ENCODE measurements at places on chromosomes 5 and 9.

GRCh38 chr9:23850242-23850689, 24.2 kb upstream of the ELAVL2 start:
- DNase-seq: no peak

GRCh38 chr5:135861641-135862040, 27.2 kb downstream of the SLC25A48 start:
- DNase-seq: no peak

DNA sequence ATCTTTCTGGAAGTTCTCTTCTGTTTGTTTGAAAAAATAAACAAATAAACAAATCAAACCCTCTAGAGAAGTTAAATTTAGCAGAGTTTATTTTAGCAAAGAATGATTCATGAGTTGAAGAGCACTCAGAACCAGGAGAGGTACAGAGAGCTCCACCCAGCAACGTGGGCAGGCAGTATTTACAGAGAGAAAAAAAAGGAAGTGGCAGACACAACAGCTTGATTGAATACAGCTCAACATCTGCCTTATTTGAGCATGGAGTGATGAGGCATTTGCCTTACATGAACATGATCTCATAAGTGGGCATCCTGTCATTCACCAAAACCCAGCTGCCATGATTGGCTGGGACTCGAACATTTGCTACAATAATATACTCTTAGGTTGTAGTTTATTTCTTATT, 381.6 kb upstream of the ADAMTS16 start:
- no peak for DNase-seq

DNA sequence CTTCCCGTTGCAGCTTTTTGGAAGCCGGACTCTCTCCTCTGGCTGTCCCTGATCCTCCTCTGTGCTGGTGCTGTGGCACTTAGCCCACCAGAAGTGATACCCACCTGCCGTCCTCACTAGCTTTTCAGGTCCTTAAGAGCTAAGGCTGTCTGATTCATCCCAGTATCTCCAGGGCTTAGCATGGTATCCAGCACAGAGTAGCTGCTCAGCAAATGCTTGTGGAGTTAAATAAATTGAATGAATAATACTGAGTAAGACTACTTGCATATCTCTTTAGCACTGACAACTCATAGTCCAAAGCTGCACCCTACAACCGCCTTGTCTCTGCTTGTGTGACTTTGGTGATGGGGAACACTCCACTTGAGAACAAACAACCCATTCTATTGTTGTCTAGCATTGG, 7.7 kb upstream of the XPA start:
- DNase-seq: no peak

DNA sequence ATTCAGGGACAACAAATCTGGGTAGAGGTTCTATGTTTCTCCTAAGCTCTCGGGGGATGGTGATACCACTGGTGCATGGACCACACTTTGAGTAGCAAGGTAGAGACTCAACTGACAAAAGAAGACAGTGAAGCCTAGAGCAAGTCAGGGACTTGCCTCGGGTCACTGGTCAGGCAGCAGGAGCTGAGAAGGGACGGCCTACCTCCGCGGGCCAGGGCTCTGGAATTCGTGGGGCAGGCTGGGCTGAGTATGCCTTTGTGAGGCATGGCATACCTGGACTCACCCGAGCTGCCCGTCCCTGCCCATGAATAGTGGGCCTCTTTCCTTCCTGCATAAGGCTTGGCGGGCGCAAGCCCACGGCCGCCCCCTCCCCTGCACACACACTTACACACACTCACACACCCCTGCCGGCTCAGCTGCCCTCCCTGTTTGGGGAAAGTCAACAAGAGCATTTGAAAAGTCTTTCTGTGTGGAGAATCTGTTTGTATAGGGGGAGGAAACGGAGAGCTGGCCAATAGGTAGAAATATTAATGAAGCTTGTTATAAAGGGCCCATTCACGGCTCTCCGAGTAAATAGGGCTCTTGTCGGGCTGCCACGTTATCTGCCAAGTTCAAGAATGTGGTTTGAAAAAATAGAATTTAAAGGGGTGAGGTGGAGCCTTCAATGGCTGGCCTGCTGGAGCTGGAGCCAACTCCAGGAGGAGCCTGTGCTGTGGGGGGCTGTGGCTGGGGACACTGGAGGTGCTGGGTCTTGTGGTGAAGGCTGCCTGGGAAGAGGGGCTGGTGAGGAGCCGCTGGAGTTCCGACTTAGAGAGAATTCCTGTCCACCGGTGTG, 19.1 kb upstream of the KIF12 start:
- peak; percentile 12 for DNase-seq

DNA sequence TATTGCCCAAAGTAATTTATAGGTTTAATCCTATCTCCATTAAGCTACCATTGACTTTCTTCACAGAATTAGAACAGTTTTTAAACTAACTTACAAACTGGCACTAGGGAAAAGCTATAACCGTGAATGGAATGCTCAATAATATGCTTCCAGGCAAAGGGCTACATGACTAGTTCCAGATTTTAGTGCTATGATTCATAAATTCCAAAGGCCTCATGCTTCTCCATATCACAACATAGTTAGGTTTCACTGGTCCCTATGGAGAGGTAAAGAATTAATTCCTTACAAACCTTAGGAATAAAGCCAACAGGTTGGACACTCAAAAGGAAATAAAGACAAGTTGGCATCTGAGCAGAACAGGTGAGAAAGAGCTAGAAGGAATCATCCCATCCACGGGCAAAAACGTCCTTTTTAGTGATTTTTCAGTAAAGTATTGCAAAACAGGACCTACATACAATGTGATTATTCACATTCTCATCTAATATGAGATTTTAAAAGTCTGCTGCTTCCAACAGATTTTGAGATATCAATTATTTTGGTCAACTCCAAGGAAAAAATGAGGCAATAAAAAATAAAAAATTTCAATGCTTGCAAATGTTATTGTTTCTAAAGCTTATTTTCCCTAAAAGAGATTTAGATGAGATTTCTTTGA, 97.0 kb upstream of the TARS1 start:
- DNase-seq: no peak

- no peak for DNase-seq
These were observed 153.2 kb downstream of the MED27 start for GRCh38 chr9:131926360-131926922.

DNA sequence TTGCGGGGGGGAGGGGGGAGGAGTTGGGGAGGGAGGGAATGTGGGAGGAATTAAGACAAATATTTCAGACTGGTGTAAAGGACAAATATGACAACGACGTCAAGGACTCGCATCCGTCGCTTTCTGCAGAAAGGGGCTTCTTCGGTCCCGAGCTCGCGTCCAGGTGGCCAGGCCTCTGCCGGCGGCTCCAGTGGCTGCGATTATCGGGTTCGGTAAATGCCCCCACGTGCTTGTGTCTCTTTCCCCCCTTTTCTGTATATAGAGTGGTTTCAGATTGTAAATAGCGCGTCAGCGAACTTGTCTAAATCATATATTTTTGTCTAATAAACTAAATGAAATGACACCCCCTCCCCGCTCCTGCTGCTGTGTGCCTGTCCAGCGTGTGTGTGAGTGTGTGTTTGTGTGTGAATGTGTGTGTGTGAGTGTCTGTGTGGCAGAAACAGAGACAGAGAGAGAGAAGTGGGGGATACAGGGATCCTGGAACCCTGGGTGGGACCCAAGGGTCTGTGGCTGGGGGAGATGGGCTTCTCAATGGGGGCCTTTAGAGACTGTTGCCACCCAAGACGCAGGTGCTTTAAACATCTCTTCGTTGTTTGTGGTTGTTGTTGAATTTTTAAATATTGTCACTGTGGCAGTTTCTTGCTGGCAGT, 5.6 kb downstream of the IRX1 start:
- DNase-seq: no peak

- no peak for DNase-seq
These were observed 59.8 kb downstream of the PTCD2 start for GRCh38 chr5:72379936-72380335.

DNA sequence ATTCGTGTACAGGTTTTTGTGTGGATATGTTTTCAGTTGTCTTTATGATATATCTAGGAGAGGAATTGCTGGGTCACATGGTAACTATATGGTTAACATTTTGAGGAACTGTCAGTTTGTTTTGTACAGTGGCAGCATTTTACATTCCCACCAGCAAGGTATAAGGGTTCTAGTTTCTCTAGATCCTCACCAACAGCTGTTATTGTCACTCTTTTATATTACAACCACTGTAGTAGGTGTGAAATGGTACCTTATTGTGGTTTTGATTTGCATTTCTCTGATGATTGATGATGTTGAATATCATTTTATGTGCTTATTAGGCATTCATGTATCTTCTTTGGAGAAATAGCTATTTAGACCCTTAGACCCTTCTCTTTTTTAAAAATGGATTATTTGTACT, 82.9 kb downstream of the CCDC171 start:
- no peak for DNase-seq

DNA sequence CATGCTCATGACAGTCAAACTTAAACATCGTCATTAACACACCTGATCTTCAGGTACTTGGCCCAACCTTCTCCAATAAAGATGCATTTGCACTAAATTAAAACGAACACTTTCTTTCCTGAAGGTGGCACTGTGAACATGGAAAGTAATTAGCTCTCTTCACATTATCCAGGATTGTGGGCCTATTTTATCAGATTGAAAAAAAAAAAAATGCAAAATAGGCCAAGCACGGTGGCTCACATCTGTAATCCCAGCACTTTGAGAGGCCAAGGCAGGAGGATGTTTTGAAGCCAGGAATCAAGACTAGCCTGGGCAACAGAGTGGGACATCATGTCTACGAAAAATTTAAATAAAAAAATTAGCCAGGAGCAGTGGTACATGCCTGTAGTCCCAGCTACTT, 14.4 kb upstream of the CDC20B start:
- peak; percentile 0 for DNase-seq

GRCh38 chr5:148957591-148958202, 105.2 kb downstream of the SH3TC2 start:
- no peak for DNase-seq

DNA sequence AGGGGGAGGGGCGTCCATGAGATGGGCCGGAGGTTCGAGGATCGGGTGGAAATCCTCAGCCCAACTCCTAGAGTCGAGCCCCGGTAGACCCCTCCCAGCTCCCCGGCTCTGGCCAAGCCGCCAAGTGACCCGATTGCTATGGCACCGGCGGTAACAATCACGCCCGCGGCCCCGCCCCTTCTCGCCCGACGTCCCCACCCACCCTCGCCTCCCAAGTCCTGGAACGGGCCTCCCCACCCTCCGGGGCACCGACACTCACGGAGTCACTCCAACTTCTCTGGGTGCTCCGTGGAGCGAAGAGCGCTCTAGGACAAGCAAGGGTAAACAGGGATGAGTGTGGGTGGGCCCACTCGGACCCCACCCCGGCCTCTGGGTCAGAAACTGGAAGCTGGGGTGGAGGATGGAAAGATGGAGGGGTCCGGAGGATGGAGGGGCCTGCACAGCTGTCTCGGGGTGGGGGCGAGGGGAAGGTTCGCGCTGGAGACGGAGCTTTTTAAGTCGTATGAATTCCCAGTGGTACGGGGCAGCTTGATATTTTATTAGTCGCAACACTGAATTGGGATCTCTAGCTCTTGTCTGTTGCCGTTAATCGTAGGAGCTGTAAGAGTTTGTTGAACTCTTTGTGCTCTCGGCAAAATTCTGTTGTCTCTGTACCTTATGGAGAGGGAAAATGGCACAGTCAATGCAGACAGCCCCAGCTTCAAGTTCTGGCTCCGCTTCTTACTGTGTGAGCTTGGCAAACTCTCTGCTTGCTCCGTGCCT, at the start of gene SPACA9:
TSS of gene SPACA9 (plus strand) at position 204 of the 762 bp plus-strand sequence. CDS start 5,050 bp downstream, outside the sequence.
- DNase-seq: no peak

GRCh38 chr9:12054235-12054634, 639.0 kb upstream of the TYRP1 start:
- DNase-seq: no peak

GRCh38 chr9:16028548-16028947, 475.7 kb downstream of the CCDC171 start:
- DNase-seq: no peak

DNA sequence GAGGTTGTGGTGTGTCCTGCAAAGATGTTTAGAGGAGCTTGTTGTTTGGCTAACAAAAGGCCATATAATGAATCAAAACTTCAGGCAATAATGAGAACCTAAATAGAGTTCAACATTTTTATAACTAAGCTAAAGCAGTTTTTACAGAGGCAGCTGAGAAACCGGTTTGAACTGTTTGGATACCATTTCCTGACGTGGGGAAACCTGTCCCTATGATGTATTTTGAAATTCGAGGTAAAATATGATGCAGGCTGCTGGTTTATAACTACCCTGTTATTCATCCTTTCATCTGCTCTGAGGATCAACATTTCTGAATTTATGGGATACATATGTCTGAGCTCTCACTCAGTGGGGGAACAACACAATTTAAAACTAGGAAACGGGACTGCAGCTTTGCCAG, 289.5 kb upstream of the IRX2 start:
- DNase-seq: no peak

- DNase-seq: no peak
These were observed 22.1 kb downstream of the P4HA2 start for GRCh38 chr5:132205385-132206125.

DNA sequence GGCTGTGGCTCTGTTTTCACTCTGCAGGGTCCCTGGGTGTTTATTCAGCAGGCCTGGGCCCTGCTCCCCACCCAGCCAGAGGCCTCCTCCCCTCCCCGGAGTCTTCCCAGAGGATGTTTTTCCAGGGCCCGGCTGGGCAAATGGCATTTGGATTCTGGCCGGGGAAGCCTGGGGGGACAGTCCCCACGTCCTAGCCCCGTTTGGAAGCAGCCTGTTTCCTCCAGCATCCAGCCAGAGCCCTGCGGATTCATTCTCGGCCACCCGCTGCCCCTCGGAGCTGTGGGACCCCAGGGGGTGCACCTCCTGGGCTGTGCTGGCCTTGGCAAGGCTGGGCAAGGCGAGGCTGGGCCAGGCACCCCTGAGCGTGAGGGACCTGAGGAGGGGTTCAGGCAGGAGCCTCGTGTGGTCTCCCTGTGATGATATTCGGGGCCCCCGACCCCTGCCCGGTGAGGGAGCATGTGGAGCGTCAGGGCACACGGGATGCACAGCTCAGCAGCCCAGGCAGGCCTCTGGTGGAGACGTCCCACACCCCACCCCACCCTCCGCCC, 48.8 kb upstream of the EGFL7 start:
- DNase-seq: no peak

DNA sequence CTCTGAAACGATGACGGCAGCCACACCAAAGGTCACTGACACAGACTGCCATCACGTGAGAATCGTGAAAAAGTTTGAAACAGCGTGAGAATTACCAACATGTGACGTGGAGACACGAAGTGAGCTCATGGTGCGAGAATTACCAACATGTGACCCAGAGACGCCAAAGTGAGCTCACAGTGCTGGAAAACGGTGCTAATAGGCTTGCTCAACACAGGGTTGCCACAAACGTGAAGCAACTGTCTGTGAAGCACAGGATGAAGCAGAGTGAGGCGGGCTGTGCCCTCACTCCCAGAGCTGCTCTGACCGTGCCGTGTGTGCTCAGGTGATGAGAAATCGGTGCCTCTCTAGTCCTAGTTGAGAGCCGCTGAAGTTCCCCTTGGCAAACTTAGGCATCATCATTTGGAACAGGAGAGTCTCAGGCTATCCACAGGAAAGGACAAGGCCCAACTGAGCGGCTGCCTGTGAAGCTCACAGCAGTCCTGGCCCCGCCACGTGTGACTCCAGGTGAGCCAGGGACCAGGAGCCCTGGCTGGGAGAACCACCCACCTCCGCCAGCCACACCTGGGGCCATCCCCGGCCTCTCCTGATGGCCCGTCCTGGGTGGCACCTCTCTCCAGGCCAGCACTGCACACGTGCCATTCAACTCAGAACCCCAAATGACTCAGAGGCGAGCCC, 29.8 kb upstream of the SLC6A3 start:
- no peak for DNase-seq
